Psoas muscle (tissue), 8 donors: ENCODE measurements at places on chromosomes 2 and 18. TPM values are rescaled to one million over a fixed set of nuclear protein-coding genes. Genes with fewer than 3 reads are reported as not detected.

ZAP70 gene
- total RNA-seq: 0.94 TPM

PPP4R1 gene
- 36.1 TPM for total RNA-seq

RAD51AP2 gene
- not detected for total RNA-seq

GRCh38 chr18:66867653-66868052 is 263.8 kb upstream of the CDH19 start:
- DNase-seq: no peak

- DNase-seq: peak; percentile 25
These were observed 40.6 kb upstream of the SNED1 start for GRCh38 chr2:240957656-240958365.

- DNase-seq: no peak
These were observed 33.3 kb downstream of the CFLAR start for GRCh38 chr2:201149064-201149820.

DNA sequence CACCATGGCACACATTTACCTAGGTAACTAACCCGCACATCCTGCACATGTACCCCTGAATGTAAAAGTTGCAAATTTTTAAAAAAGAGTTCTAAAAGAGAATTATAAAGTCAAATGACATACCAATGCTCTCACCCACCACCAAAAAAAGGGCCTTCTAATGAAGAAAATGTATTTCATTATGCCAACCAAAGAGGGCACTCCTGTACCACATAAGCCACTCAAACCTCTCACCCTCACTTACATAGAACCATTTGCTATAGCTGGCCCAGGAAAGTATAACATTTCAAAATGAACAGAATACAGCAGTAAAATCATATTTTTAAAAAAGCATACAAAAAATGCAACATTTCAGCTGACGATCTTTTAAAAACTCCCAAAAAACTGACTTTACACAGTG is 241.5 kb upstream of the PKDCC start:
- DNase-seq: no peak

DNA sequence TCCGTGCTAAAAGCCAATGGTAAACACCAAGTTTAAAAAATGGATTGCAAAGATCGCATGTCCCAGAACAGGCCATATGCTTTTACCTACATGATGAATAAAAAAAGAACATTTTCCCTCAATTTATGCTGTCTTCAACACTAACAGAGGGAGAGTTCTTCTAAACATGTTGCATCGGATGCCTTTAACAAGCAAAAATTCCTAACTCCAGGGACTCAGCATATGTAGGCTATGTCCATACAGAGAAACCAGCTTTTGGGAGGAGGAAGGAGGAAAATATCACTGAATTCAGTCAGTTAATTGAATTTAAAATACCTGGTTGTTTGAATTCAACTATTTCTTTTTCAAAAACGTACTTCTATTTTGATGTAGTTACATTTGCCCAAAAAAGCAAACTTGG is 28.6 kb downstream of the BCL11A start:
- DNase-seq: no peak

DNA sequence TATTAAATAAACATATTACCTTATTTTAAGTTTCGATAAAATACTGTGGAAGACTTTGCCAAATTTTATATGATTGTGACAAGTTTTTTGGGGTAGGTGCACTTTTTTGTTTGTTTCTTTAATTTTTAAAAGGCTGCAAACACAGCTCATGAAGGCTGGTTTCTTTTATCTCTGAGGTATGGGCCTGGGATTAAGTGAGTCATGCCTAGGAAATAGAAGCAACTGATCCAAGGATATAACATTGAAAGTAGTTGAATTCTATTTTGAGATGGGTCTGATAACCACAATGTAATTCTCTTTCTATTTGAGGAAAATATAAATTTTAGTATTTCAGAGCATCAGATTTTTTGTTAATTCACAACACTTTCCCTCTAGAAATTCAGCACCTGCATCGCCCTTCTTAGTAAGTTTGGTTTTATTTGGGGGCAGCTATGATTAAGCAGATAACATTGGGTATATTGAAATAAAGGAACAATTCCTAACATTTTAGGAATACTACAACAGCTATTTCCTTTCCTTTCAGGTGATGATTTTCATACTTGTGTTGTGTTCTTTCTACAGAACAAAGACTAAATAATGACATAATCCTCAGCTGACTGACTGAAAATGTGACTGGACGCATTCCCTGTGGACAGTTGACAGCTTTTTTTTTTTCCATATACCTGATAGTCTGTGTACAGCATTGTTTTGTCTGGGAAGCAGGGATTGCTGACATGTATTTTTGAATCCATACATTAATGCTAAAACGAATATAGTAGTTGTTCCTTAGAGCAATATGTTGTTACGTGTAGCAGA is 16.8 kb downstream of the RBM45 start:
- DNase-seq: no peak
